ENCODE measurements at places on chromosomes 3 and 15.

- DNase-seq, result no peak
Observed at GRCh38 chr3:112046599-112046998, 12.1 kb downstream of the TMPRSS7 start.

GRCh38 chr3:107943786-107944523 lies 146.9 kb downstream of the CD47 start:
- DNase-seq, result no peak

DNA sequence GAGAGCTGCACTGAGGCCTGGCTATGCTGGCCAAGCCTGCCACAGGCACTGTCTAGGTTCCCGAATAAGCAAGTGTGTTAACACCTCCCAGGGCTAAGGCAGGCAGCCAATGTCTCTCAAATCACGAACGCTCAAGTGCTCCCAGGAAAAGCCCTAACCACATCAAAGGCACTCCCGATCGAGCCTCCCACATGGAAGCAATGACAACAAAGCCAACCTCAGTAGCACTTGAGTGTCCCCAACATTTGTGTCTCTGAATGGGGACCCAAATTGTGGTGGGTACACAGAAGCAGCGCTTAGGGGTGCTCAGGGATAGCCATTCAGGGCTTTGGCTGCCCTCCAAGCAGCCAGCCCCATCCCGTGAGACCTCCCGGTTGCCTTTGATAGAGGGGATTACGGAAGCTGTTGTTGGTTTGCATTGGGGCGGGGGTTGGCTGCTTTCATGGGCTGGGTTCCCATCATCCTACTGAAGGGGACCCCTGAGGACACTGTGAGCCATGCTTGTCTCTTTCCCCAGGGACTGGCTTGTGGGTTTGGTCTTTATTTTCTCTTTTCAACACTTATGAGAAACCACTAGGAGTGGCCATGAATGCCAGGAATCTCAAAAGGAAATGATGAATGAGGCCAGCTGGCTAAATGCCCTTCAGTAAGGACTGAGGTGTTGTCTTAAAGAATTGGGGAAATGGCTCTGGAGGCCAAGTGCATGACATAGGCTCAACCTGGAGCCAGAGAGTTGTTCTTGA lies 234.1 kb upstream of the FEZF2 start:
- no peak for DNase-seq

DNA sequence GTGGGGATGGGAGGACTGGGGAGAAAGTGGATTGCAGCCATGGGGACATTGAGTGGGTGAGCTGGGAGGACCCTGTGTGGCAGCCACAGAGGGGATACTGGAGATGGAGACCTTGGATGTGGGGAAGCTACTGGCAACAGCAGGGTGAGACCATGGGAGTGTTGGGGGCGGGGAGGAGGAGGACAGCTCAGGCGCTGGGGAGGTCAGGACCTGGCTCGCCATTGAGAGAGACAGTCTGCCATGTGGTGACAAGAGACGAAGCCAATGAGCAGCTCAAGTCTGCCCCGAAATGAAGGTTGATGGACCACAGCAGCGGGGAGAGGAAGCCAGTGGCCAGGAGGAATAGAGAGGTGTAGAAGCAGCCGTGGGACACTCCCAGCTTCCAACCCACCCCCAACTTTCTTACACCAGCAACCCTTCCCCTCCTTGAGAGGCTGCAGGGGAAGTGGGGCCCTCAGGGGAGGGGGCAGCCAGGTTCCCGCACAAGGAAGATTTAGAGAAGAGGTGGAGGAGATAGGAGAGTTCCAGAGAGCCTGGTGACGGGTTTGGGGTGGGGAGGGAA lies 118.1 kb downstream of the ASB7 start:
- DNase-seq, result no peak

DNA sequence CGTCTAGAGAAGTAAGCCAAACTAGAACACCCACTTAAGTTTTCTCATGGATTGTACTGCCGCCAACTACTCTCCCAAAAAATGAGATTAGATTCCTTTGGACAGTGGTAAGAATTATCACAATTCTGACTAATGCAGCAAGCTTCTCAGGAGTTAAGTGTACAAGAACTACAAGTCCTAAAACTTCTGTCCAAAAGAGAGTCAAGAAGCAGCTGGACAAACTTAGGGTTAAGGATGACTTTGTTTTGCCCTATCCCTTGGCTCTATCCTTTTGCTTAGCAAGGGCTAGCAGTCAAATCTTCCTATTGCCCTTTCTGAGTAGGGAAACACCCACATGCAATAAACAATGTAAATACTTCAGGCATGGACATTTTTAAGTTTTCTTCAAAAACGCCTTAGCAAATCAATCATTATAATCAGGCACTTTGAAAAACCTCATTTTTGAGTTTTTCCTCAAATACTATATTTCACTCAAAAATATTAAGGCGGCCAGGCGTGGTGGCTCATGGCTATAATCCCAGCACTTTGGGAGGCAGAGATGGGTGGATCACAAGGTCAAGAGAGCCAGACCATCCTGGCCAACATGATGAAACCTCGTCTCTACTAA lies 19.5 kb downstream of the RAF1 start:
- no peak for DNase-seq

GRCh38 chr3:188126934-188127333 lies 27.0 kb upstream of the LPP start:
- no peak for DNase-seq

DNA sequence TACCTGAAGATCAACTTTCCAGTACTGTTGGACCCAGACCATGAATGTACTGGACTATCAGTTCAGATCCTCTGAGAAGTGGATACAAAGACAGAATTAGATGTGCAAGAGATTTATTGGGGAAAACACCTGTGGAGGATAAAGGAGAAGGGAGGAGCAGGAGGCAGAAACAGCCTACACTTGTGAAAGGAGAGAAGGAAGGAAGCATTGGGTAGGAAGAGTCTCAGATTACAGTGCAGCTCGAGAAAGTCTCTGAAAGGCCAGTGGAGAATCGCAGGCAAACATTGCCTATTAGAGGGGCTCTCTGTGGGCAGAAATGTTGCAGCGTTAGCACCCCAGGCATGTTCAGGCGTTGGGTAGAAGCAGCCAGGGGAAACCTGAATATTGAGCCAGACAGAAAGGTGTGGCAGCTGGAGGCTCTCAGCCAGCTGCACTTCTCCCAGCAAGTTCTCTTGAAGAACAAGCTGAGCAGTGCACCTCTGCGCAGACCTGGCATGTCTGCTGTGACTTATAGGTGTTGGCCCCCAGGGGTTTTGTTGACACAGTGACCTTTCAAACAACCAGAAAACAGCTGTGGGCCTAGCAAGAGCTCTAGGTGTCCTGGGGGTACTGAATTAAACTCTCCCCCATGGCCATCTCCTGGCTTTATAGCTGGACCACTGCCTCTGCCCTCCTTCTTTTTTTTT lies 7.0 kb downstream of the CHST14 start:
- peak; percentile 17 for DNase-seq

GRCh38 chr3:129161860-129162271 lies 1.0 kb upstream of the ISY1 start:
- DNase-seq, result no peak

DNA sequence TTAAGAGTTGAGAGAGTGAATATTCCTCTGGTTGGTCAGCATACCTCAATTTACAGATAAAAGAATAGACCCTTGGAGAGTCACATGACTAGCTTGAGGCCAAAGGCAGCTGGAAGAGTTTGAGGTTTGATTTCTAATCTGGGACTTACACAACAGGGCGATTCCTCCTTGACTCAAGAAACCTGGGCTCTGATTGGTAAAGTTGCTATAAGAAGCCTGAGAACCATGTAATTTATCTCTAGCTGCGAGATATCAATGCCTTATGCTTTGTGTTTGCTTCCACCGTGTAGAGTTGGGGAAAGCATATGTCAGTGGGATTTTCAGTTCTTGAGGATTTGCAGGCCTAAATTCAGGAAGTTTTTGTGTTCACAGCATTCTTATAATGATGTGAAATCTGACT lies 206.0 kb downstream of the KLHL25 start:
- DNase-seq, result no peak

DNA sequence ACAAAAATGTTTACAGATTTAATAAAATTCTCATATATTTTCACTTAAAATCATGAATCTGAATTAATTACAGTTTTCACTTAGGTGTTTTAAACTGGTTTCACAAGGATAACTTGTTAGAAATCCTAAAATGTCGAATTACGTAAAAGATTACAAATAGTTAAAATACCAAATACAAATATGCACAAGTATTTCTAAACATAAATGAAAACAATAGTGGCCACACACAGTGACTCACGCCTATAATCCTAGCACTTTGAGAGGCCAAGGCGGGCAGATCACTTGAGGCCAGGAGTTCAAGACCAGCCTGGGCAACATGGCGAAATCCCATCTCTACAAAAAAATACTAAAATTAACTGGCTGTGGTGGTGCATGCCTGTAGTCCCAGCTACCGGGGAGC lies 10.9 kb upstream of the TBL1XR1 start:
- no peak for DNase-seq

GRCh38 chr3:134111616-134112015 lies 81.9 kb upstream of the SLCO2A1 start:
- no peak for DNase-seq

DNA sequence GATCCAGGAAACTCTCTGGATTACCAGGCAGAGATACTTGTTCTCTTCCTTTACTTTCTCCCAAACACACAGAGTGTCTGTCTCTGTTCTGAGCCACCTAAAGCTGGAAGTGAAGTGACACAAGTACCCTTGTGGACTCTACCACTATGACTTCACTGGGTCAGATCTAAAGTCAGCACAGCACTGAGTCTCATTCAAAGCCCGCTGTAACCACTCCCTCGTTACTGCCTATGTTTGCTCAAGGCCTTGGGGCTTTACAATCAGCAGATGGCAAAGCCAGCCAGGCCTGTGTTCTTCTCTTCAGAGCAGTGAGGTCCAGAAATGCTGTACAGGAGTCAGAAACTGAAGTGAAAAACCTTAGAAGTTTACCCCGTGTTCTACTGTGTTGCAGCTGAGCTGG lies 588.3 kb upstream of the SEMA6D start:
- DNase-seq, result no peak

- DNase-seq, result no peak
Observed at GRCh38 chr15:85964471-85964870, 115.2 kb upstream of the AGBL1 start.

- DNase-seq, result no peak
Observed at GRCh38 chr15:93210995-93211394, 122.0 kb upstream of the RGMA start.

DNA sequence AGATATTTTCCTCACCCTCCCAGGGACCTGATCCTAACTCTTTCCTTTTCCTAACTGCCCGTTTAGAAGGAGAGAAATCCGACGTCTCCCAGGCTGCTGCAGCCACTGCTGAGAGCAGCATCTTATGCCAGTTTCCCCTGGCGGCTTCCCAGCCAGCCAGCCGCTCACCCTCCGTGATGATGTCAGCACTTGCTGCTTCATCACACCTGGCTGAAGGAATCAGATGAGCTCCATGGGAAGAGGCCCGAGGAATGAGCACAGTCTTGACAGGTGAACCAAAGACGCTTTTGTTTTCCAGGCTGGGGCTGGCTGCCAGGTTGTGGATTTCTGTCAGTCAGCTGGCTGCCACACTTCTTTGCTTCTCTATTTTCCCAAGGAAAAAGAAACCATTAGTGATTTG lies 445.1 kb upstream of the RBMS3 start:
- no peak for DNase-seq

DNA sequence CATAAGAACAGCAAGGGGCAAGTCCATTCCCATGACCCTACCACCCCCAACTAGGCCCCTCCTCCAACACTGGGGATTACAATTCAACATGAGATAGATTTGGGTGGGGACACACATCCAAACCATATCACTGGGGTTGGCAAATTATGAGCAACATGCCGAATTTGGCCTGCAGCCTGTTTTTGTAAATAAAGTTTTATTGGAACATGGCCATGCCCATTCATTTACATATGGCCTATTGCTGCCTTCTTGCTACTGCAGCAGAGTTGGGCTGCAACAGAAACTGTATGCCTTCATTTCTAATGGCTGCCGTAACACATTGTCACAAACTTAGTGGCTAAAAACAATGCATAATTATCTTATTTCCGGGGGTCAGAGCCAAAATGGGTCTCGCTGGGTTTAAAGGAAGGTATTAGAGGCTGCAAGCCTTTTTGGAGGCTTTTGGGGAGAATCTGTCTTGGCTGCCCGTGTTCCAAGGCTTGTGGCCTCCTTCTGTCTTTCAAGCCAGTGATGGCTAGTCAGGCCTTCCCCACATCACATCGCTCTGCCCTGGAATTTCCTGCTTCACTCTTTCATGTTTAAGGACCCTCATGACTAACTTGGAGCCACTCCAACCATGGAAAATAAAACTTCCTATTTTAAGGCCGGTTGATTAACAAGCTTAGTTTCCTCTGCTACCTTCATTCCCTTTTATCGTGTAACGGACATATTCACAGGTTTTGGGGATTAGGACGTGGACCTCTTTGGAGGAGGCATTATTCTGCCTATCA lies 428.5 kb upstream of the PROK2 start:
- DNase-seq, result no peak

- no peak for DNase-seq
Observed at GRCh38 chr3:173066044-173067004, 74.7 kb downstream of the SPATA16 start.

DNA sequence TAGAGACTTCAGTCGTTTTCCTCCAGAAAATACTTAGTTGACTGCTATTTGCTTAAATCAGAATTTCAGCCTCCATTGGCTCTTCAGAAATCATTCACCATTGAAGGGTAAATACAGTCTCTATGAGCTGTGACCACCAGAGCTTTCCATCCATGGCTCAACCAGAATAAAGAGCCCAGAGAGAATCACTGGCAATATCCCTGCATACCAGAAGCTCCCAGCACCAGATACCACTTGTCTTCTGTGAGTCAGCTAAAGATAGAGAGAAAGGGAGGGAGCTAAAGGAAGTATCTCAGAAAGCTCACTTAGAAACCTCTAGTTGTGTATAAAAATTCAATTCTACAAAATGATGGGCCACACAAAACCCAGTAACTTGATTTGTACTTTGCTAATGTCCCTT lies 115.2 kb upstream of the TMCO5A start:
- no peak for DNase-seq

DNA sequence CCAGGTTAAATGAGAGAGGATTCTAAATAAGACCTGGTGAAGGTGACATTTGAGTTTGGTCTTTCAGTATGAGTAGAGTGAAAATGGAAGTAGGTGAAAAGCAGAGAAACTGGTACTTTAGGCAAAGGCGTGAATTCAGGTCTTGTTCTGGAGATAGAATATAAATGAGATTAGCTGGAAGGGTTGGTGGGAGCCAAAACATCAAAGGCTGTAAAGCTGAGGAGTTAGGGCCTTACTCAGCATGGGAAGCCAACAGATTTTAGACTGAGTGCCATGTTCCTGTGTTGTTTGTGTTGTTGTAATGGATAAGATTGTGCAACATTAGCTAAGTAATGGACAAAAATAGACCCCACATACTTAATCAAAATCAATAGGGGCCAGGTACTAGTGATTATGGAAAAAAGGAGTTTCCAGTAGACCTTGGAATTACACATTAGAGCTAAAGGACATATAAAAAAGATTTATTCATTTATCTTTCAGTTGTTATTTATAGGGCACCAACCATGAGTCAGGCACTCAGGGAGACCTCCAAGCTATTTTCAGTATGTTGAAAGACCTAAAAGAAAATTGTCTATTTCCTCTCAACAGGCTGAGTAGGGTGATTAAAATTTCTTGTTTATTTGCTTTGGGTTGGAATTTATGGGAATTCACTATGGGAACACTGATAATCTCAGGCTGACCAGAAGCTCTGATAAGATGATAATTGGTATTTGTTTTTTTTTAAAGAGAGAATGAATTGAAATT lies 20.8 kb downstream of the ARL14 start:
- DNase-seq, result no peak

Measured in NCI-H187 (cell line).